ENCODE measurements at places on chromosomes 7 and 10.
A peak's percentile ranks its signal among the peaks of the same experiment; 100 is the strongest.

- no peak for DNase-seq
These were observed 53.6 kb downstream of the MKLN1 start for GRCh38 chr7:131381069-131381838.

DNA sequence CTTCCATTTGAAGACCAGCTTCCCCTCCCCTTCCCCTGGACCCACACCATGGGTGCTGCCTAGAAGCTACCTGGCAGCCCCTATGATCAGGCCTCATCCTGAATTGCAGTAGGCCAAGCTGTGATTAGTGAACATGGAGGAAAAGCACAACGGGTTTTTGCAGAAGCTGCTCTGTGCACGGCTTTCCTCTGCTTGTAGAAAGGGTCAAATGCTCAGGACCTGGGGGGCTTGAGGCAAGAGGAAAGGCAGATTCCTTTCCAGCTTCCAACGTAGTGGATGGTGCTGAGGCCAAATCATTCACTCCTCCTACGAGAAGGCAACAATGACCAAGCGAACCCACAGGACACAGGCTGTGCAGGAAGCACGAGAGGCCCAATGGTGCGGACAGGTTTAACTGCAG, 410.3 kb upstream of the SHH start:
- DNase-seq = no peak

GRCh38 chr10:100148353-100149211, 37.2 kb downstream of the ERLIN1 start:
- DNase-seq = peak; percentile 21

DNA sequence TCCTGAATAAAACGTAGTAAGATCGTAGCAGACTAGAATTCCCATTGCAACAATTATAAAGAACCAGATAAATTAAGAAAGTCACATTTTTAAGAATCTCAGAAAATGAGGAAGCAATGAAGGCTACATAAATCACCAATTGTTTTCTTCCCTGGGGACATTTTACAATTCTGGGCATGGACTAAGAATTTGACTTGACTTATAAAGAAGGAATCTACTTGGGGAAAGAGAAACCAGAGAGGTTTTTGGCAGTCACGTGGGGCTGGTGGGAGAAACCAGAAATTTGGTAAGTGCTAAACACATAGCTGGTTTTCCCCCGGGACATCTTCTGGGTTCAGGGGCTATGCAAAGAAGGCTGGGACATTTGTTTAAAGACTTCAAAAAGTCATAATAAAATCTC, 109.8 kb upstream of the IL6 start:
- no peak for DNase-seq

DNA sequence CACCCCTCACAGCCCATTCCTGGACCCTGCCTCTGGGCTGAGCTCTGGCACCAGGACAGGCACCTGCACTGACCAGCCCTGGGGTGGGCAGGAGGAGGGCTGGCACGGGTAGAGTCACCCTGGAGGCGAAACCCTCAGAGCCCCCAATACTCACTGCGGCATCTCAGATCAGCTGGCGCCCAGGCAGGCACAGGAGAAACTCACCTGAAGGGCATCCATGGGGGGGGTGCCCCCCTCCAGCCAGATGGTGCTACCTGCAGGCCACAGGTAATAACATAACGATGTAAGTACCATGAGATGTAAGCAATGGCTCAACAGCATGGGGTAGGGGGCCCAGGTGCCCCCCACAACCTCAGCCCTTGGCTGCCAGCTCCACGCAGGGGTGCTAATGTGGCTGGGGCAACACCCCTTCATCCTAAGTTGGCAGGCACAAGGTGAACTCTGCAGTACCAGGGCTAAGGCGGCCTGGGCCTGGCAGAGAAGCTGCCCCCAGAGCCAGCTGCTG, 12.1 kb upstream of the PYROXD2 start:
- DNase-seq = no peak

DNA sequence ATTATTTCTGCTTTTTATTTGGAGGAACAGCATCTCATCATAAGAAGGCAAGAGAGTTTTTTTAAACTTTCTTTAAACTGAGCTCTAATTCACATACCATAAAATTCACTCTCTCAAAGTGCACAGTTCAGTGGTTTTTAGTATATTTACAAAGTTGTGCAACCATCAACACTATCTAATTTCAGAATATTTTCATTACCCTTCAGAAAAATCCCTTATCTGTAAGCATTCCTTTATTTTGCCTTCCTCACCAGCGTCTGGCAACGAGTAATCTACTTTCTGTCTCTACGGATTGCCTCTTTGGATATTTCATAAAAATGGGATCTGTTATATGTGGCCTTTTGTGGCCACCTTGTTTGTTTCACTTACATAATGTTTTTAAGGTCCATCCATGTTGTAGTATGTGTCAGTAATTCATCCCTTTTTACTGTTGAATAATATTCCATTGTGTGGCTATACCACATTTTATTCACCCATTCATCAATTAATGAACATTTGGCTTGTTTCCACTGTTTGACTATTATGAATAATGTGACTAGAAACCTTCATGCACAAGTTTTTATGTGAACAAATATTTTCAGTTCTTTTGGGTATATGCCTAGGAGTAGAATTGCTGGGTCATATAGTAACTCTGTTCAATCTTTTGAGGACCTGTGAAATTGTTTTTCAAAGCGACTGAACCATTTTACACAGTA, 181.5 kb downstream of the TRIL start:
- no peak for DNase-seq

DNA sequence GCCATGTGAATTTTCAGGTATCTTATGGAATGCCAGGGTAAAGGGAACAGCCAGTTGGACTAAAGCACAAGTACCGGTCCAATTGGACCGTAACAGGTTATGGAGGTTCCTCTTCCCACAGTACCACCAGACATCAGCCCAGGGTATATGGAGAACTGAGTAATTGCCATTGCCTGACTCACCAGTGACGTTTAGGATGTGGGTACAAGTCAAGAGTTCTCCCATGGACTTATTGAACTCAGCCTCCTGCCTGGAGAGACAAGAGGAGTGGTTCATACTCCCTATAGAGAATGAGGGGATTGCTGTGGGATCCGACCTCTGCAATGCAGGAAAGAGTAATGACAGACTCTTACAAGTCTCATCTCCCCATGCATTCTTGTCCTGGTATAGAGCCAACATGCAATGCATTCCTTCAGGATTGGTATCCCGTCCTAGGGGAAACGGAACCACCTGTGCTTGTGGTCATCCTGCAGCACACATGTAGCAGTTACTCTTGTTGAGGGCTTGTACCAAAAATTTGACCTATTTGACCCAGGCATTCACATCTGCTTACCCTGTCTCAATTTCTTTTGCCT, 30.7 kb upstream of the ELOVL3 start:
- DNase-seq = no peak

- no peak for DNase-seq
These were observed 123.7 kb downstream of the VIPR2 start for GRCh38 chr7:159020987-159021386.
